ENCODE measurements at places on chromosomes 13 and 19. TPM values are rescaled to one million over a fixed set of nuclear protein-coding genes. Genes with fewer than 3 reads are reported as not detected.

GRCh38 chr19:30163663-30164062, 208.5 kb upstream of the ZNF536 start:
- no peak for DNase-seq

- DNase-seq, result no peak
Observed at GRCh38 chr19:31548941-31549340, 199.7 kb upstream of the TSHZ3 start.

GRCh38 chr19:41144403-41144802, 30.2 kb downstream of the CYP2F1 start:
- peak; percentile 86 for DNase-seq

DNA sequence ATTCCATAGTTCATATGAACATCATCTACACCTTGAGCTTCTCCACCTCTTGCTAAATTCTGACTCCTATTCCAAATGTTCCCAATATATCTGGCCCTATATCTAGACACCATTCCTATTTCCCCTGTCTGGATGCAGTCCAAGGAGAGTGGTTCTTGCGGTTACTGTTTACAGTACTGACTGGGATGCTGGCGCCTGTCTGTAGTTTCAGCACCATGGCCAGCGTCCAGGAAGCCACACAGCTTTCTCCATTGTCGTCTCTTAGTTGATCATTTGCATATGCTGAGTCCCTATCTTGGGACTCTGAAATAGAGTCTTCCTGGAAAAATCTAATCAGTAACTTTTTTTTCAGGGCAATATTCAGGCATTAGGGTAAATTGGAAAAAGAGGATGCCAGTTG, 14.9 kb downstream of the LAIR2 start:
- peak; percentile 65 for DNase-seq

Gene TSHZ3
- 1.6 TPM for total RNA-seq

- DNase-seq, result no peak
Observed at GRCh38 chr13:51243832-51244231, 21.6 kb downstream of the FAM124A start.

Gene C19orf33
- total RNA-seq, result 235 TPM

Gene PSENEN
- total RNA-seq, result 92.1 TPM

DNA sequence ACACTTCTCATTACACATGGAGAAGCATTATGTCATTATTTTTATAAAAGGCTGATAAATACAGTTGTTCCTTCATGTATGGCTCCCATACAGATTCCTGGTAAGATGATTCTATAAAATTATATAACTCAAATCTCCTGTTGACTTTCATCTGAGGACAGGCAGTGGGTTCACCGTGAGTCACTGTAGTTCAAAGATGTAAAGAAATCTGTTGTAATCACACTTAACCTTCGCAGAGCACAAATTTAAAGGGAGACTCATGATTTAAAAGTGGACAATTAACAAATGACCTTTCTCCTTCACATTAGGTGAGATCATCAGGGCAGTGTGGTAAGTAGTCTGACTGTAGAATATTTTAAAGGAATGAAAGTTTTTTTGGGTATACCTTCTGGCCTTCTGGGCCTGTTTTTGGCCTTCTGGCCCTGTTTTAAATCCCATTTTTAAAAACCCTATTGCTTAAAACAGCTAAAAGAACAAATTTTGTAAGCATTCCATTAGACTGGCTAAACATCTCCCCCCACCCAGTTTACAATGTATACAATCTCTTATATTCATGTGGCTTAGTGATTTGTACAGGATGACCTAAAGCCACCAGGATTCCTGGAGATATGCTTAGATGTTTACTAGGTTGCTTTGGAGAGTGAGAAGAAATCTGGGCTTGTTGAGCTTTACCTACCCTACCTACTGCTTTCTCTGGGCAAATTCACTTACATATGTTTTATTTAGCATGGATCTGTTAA, 171.2 kb downstream of the ITGBL1 start:
- no peak for DNase-seq

Gene COX7A1
- 11.3 TPM for total RNA-seq

Gene ZNF844
- total RNA-seq, result 17.1 TPM

- DNase-seq, result no peak
Observed at GRCh38 chr13:99980824-99981734, 505 bp upstream of the ZIC2 start.

DNA sequence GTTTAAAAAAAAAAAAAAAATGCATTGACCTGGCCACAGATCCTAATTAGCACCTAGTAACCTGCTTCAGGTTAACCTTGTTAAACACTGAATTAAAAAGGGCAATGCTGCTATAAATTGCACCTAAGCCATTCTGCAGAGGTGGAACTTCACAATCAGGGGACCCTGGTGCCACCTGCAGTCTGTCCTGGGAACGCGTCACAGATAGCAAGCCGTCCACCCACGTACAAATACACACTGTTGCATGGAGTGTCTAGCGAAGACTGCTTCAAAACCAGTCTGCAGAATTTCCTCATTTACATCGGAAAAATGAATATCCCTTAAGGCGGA, 169.3 kb downstream of the COL4A1 start:
- no peak for DNase-seq

- no peak for DNase-seq
Observed at GRCh38 chr13:56510836-56511235, 629.9 kb upstream of the PRR20A start.

DNA sequence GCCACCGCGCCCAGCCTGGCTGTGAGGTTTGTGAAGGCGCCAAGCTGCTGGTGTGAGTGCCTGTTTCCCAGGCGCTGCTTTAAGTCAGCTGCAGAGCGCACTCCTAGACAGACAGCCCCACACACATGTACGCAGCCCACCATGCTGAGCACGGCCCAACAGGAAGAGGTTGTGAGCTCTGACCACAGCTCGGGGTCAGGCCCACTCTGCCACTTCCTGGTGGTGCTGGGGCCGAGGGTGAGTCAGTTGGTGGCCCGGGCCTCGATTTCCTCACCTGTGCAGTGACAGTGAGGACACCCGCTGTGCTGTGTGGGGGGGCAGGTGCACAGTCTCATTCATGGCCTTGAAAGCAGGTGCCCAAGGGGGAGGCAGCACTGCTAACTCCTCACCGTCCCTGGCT, 106.7 kb downstream of the KDM4B start:
- no peak for DNase-seq

Gene TYROBP
- 45.0 TPM for total RNA-seq

Gene SKA3
- total RNA-seq, result 2.4 TPM

GRCh38 chr13:79782541-79783205, 301.7 kb downstream of the NDFIP2 start:
- peak; percentile 44 for DNase-seq

Gene CCDC169
- total RNA-seq, result 6.8 TPM

DNA sequence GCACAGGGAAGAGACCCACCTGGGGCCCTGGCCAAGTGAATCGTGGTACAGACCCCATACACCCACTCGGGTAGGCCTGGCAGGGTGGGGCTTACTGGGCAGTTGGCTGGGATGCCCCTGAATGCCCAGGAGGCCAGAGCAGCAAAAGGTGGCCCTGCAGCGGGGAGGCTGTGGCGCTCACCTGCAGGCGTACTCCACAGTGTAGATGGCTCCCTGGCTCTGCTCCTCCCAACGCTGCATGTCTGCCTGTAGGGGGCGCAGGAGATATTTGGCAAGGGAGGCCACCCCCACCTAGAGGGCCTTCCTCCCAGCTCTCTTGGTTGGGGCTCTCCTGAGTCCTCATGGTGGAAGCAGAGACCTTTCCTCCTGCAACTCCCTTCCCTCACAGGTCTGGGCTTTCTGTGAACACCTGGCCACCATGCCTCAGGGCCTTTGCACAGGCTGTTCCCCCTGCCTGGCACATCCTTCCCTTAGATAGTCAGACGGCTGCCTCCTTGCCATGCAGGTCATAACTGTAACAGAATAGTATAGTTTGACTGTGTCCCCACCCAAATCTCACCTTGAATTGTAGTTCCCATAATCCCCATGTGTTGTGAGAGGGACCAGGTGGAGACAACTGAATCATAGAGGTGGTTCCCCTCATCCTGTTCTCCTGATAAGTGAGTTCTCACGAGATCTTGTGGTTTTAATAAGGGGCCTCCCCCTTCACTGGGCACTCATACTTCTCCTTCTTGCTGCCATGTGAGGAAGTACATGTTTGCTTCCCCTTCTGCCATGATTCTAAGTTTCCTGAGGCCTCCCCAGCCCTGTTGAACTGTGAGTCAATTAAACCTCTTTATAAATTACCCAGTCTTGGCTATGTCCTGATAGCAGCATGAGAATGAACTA, 5.9 kb downstream of the BORCS8 start:
- DNase-seq, result no peak

Gene NPHS1
- not detected for total RNA-seq

DNA sequence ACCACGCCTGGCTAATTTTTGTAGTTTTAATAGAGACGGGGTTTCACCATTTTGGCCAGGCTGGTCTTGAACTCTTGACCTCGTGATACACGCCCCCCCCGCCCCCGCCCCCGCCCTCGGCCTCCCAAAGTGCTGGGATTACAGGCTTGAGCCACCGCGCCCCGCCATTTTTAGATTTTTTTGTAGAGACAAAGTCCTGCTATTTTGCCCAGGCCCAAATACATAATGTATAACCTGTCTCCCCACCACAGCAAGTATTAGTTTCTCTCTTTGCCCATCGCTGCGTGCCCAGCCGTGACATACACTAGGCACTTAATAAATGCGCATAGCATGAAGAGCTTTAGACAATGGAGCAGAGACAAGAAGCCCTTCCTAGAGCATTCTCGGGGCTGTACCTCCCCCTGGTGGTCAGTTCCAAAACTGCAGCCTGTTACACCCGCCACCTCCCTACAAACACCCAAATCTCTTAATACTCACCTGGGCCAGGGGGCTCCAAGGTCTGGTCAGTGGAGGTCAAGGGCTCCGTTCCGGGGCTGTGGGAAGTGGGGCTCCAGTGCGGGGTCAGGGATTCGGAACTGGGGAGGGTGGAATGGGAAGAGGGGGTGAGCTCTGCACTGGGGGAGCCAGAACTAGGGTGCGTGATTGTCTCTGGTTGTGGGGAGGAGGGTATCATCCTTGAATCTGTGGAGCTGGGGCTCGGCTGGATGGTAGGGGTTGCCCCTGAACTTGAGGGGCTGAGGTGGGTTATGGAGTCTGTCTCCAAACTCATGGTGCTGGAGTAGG, 22.5 kb downstream of the IQCN start:
- peak; percentile 88 for DNase-seq

DNA sequence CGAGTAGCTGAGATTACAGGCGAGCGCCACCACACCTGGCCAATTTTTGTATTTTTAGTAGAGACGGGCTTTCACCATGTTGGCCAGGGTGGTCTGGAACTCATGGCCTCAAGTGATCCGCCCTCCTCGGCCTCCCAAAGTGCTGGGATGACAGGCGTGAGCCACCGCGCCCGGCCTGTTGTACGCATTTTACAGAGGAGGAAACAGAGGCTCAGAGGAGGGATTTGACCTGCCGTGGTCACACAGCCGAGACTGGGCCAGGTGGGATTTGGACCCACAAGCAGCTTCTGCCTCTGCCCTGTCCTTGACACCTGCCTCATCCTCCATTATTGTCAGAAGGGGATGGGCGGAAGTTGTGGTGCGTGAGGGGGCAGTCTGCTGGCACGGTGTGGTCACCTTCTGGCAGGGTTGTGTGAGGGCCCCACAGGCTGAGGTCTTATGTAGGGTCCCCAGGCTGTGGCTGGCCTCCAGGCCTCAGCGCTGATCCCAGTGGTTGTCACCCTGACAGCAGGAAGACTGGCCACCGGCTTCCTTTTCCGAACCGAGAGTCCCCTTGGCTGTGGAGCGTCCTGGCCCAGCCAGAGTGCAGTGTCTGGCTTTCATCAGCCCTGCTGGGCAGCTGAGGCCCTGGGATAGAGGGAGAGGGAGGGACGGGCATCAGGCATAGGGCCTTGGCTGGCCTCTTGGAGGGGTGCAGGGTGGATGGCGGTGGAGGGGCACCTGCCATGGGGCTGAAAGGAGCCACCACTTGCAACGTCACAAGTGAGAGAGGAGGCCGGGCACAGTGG, 20.3 kb downstream of the NFIC start:
- DNase-seq, result no peak

DNA sequence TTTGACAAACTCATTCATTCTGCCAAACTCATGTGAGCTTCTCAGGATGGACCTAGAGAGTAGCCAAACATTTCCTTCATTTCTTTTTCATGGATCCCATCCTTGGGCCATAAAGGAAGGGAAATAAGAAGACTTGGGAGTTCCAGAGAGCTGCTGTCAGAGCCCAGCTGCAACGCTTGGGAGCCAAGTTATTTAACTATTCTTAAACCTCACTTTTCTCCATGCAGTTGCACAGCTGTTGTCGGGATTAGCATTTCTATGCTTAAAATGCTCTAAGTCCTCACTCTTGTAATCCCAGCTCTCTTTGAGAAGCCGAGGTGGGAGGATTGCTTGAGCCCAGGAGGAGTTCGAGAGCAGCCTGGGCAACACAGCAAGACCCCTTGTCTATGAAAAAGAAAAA, 11.7 kb upstream of the CASP14 start:
- DNase-seq, result no peak

DNA sequence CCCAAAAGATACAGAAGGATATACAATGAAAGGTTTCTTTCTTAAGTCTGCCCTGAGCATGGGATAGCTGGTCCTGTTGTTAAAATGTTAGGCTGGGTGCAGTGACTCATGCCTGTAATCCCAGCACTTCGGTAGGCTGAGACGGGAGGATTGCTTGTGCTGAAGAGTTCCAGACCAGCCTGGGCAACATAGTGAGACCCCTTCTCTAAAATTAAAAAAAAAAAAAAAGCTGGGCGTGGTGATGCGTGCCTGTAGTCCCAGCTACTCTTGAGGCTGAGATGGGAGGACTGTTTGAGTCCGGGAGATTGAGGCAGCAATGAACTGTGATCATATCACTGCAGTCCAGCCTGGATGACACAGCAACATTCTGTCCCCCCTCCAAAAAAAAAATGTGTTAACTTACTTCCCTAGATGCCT, 52.5 kb upstream of the SHKBP1 start:
- DNase-seq, result no peak

DNA sequence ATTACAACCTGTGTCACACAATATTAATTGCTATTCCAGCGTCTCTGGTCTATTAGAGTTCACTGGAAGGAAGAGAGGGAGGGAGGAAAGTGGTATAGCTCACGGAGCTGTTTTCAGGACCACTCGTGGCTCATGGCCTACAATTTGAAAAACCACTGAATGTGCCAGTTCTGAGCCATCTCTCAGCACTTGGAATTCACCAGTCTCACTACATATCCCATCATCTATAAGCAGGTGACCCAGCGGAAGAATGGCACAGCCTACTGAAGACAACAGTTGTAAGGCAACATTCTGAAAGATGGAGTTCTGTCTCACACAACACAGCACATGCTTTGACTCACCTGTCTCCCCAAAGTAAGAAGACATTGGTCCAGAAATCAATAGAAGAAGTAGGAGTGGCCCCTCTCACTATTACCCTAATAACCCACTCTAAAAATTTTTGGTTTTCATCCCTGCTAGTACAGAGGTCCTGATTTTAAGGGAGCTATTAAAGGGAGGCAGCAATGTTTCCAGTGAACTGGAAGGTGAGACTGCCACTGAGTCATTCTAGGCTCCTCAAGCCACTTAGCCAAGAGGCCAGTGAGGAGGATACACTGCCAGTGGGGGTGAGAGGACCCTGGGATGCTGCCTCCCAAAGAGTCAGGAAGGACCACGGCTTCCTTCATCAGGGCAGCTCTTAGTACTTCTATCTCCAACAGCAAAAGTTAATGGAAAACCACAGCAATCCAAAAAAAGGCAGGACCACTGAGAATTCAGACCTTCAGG, 50.0 kb upstream of the DOCK9 start:
- DNase-seq, result no peak

Gene RDH8
- not detected for total RNA-seq

Gene ARRDC5
- 0.22 TPM for total RNA-seq

Data from mucosa of descending colon (tissue), 3 donors.